ENCODE measurements at places on chromosomes 6 and 20.

GRCh38 chr6:165744555-165745228, 81.7 kb upstream of the PDE10A start:
- peak; percentile 24 for DNase-seq

- no peak for DNase-seq
Observed at GRCh38 chr6:33175436-33176069, 16.7 kb downstream of the COL11A2 start.

GRCh38 chr20:19783966-19784401, 25.9 kb downstream of the RIN2 start:
- no peak for DNase-seq

- DNase-seq = peak; percentile 57
Observed at GRCh38 chr6:27693766-27694546, 218.2 kb downstream of the OR2B2 start.

DNA sequence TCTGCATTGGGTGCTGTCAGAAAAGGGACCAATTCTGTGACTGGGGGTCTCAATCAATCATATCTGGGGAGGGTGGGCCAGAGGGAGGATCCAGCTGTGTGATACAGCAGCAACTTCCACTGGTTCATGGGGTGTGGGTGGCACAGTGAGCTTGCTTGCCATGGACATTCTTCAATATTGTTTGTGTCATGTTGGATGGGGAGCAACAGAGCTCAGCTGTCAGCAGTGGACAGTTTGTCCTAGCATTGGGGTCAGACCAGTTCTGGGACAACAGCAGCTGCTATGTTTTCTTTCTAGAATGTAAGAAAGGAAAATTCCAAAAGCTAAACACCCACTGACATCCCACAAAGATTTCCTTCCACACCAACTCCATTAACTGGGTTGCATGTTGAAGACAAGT, 221.9 kb upstream of the CDH4 start:
- no peak for DNase-seq

DNA sequence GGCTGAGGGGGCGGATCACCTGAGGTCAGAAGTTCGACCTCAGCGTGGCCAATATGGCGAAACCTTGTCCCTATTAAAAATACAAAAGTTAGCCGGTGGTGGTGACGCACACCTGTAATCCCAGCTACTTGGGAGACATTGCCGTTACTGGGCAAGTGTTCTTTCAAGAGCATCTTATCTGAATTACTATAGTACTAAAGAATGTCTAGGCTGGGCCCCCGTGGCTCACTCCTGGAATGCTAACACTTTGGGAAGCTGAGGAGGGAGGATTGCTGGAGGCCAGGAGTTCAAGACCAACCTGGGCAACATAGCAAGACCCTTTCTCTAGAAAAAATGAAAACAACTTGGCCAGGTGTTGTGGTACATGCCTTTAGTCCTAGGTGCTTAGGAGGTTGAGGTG, 859 bp upstream of the ZFP57 start:
- no peak for DNase-seq

DNA sequence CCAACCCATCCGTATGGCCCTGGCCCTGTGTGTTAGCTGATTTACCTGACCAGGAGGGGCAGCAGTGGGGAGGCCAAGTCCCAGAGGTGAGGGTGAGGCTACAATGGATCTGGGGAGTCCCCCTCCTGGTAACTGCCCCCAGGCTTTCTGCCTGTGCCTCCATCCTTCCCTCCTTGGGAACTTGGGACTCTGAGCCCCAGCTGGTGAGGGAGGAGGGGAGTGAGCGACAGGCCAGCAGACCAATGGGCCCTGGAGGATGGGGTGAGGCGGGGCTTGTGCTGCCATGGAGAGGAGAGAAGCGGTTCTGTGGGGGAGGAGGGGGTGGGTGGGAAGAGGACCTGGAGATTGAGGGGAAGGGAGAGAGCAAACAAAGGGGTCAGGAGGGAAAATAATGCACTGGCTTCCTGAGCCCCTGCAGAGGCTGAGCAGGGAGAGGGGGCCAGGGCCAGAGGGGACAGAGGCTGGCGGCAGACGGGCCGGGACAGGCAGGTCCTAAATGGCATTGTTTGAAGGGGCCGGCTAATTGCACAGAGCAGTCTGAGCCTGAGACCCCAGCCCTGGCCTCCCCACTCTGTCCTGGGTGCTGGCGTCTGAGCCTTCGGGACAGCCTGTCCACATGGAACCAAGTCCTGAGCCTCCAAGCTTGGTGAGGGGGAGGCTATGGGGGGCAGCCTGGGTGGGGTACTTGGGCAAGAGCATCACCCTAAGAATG, 17.5 kb downstream of the DNMT3B start:
- DNase-seq = no peak

- no peak for DNase-seq
Observed at GRCh38 chr6:55299286-55299985, 27.8 kb upstream of the GFRAL start.

DNA sequence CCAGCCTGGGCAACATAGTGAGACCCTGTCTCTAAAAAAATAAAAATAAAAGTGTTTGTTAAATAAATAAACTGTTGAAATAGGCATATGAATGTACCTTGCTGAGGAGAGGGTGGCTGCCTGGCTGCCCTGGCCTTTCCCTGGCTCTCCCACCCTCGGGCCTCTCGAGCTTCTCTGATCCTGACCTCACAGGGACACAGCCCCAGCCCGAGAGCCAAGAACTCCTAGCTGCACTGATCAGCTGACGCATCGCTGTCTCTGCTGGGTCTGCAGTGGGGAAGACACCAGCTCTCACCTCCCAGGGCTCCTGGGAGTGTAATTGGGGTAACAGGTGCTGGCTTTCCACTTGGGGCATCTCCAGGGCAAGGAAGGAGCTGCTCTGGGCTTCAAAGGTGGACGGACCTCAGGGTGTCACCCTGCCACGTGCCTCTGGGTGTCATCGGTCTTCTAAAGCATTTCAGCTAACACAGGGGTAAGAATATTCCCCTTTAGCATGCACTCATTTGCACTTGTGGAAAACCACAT, 6.9 kb downstream of the TCF15 start:
- DNase-seq = no peak

GRCh38 chr20:61728326-61728725, 337.4 kb downstream of the TAF4 start:
- DNase-seq = no peak

DNA sequence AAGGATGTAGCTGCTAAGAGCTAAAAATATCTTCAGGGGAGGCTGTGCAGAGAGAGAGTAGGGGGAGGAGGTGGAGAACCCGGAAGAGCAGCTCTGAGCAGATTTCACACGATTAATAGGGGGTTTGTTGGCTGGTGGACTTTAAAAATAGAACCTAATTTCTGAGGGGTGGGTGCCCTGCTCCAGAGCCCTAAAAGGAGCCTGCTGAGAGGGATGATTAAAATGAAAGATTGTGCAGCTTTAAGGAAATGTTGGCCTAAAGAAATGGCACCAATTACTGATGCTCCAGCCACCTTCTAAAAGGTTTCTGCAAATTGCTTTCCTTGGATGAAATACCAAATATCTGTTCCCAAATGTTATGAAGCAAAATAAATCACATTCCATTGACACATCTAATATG, 202.8 kb upstream of the BTBD3 start:
- DNase-seq = no peak

DNA sequence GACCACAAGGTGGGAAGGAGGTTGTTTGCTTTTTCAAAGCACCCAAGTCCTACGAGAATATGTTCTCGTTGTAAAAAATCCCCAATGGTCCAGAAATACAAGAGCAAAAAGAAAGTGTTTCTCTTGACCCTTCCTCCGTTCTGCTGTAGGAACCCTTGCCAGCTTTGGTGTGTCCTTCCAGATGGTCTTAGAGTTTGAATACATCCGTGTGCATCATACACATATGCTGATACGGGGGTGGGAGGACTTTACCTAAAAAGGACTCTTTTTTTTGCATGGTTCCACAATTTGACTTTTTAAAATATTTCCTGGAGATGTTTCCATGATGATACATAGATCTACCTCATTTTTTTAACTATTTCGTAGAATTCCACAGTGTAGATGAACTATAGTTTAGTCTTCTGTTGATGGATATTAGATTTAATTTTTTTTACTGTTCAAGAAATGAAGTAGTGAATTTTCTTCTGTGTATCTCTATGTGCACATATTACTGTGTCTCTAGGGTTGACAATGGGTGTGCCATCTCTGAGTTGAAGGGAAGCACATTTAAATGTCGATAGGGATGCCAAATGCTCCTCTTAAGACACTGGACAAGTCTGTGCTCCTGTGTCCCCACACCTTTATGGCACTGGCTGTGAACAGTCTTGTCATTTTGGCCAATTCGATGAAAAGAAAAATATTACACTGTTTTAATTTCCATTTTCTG, 182.1 kb upstream of the SNX9 start:
- no peak for DNase-seq

- no peak for DNase-seq
Observed at GRCh38 chr6:98929498-98930060, 18.2 kb downstream of the FBXL4 start.

DNA sequence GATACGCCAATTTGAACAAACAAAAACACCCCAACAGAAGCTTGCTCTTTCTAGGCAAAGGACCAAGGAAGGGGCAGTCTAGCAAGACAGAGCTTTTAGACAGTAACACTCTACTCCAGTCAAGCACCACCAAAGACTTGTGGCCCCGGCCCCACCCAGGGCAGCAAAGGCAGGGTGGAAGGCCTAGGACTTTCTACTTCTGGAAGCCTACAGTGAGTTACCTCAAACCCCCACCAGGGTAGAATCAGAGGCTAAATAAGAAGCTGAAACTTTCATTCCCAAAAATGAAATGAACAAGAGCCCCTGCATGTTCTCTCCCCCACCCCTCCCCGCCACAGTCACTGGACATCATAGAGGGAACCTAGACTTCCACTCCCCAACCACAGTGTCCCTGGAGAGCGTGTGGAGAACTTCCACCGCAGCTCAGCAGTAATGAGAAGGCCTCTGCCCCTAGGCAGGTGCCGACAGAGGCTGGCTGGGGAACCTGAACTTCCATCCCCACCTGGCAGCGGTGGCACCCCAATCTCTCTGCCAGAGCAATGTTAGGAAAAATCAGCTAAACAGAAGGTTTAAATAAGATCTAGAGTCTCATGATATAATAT, 40.0 kb downstream of the KATNA1 start:
- DNase-seq = no peak

DNA sequence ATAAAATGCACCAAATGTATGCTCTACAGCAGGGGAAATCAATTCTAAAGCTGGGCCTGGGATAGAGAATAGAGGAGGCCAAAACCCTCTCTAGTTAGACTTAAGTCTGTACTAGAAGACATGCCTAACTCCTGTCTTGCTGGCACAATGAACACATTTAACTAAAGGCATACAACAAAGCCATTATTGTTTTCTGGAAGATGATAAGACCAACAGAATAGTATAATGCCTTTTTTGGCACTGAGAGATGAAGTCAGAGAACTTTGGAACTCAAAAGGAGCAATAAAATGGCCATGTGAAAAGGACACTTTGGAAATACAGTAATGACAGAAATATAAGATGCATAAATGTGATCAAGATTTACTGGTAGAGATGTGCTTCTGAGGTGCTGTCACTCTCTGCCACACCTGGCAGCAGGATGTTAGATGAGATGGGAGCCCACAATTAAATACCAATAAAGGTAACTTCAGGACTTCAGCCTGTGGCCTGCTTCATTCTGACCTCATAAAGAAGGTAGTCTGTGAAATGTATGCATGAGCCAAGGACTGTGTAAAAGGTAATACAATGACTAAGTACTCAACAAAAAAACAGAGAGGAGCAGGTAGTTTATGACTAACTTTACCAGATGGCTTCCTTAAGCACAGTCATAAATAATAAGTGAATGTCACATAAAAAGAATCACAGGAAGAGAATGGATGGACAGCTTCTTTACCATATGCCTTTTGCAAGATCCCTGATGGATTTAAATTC, 333.4 kb downstream of the BCKDHB start:
- DNase-seq = no peak

GRCh38 chr6:118876814-118877213, 17.1 kb upstream of the ASF1A start:
- DNase-seq = no peak

DNA sequence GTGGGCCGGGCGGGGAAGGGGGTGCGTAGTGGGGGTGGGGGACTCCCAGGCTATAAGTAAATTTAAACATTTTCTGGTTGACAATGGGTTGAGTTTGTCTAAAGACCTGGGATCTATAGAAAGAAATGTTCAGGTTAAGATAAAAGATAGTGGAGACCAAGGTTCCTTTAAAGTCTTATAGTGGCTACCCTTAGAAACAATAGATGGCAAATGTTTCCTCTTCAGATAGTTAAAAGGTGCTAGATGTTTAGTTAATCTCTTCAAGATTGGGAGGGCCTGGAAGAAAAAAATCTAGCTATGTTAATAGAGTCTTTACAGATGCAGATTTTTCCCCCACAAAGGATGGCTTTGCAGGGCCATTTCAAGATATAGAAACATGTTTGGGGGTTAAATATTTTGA, 446.4 kb upstream of the FKBP1C start:
- DNase-seq = no peak

- no peak for DNase-seq
Observed at GRCh38 chr6:5746759-5747130, 260.0 kb downstream of the NRN1 start.

DNA sequence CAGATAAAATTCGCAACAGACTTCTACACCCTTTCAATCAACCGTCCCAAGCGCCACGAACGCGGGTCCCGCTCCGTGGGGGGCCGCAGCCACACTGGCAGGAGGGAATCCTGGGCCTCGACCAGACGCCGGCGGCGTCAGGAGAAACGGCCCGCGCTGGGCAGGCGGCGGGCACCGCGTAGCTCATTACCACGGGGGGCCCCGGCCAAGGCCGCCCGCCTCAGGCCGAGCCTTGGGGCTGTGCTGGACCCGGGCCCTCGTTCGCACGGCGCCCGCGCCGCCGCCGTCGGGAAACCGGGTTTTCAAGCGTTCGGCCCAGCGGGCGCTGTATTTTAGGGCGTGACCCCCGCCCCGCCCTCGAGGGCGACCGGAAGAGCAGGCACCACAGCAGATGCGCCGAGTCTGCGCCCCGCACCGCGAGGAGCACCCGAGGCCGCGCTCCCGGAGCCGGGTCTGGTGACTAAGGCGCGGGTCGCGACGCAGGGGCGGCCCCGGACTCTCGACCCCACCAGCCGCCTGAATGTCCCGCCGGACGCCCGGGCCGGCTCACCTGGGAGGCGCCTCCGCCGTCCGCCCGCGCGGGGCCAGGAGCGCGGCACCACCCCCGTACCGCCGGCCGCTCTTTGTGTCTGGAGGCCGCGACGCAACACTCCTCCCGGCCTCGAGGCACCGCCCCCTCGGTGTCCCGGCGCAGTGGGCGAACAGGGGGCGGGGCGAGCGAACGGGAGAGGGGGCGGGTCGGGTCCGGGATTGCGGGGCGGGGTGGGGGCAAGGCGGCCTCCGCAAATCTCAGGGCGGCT, at the start of gene NINL:
Gene NINL, minus strand, starts transcription at position 627 of the 800 bp plus-strand sequence. CDS start 58,944 bp downstream, outside the sequence.
- DNase-seq = peak; percentile 57

DNA sequence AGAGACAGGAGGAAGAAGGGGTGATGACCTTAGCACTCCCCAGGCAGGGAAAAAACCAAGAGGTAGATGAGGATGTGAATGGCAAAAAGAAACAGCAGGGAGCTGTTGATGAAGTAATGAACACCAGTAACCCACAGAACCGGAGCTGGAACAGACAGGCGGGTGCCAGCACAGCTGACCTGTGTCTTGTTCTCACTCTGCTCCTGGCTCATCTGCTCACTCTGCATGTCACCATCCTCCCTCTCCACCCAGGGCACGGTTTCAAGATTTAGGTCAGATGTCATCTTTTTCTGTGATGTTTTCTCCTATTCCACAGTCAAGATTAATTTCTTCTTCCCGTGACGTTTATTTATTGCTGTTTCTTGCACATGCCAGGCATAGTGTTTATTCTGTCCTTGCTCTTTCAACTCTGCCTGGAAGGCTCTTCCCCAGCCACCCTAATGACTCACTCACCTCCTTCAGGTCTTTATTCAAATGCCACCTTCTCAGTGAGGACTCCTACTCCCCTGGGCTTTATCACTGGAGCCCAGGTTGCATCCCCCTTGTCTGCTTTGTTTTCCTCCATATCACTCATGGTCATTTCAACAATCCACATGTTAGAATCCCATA, 164.5 kb upstream of the HDAC2 start:
- DNase-seq = no peak

All from activated CD4-positive, alpha-beta T cell treated with anti-CD3 and anti-CD28 coated beads, Interleukin-2, Interleukin-6, amounts not matched to agents 100 ng/mL and 50 ng/mL, durations not matched to agents 16 hours and 8 hours (primary cell).